Thoracic aorta endothelial cell (primary cell): ENCODE measurements at places on chromosomes 5 and 9. TPM values are rescaled to one million over a fixed set of nuclear protein-coding genes. Genes with fewer than 3 reads are reported as not detected.

CRAT gene
- total RNA-seq, result 27.6 and 27.7 TPM in 2 replicates

C1QTNF3 gene
- 0.57 and 0.80 TPM in 2 replicates for total RNA-seq

GARIN3 gene
- total RNA-seq, result not detected in 2 replicates

GGTA1 gene
- 0.27 and 0.29 TPM in 2 replicates for total RNA-seq

CFAP90 gene
- total RNA-seq, result not detected in 2 replicates

DBH gene
- not detected in 2 replicates for total RNA-seq

HTR1A gene
- total RNA-seq, result not detected in 2 replicates

ARHGEF39 gene
- total RNA-seq, result 1.5 and 4.2 TPM in 2 replicates

SLC46A2 gene
- not detected in 2 replicates for total RNA-seq

GABRB2 gene
- not detected in 2 replicates for total RNA-seq

HEXB gene
- 139 and 155 TPM in 2 replicates for total RNA-seq

ALDH1A1 gene
- 57.0 and 116 TPM in 2 replicates for total RNA-seq

RLN1 gene
- total RNA-seq, result not detected in 2 replicates

ADAMTS6 gene
- 77.3 and 134 TPM in 2 replicates for total RNA-seq

SLC2A8 gene
- 5.6 and 7.6 TPM in 2 replicates for total RNA-seq

EEIG1 gene
- 6.4 and 8.2 TPM in 2 replicates for total RNA-seq
